ENCODE measurements at places on chromosomes 4 and X.
A peak's percentile ranks its signal among the peaks of the same experiment; 100 is the strongest.

GRCh38 chrX:152817078-152817764 is 13.3 kb downstream of the CETN2 start:
- no peak for DNase-seq

DNA sequence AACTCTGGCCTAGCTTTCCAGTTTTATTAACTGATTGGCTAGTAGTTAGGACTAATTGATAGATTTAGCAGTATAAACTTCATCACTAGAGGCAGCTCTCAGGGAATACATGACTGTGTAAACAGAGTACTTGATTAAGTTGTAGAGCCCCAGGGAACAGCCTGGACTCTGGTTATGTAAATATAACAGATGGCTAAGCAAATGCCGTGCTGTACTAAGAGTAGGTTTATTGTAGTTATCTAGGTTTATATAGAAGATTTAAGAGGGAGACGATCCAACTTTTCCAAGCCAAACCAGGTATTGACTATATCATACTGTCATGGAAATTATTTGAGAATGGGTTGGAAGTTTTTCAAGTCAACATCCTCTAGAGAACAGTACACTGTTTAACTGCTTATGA is 463.4 kb upstream of the GRID2 start:
- DNase-seq: no peak

- DNase-seq: peak; percentile 48
Measured at GRCh38 chr4:39637586-39638353, 895 bp downstream of the SMIM14 start.

DNA sequence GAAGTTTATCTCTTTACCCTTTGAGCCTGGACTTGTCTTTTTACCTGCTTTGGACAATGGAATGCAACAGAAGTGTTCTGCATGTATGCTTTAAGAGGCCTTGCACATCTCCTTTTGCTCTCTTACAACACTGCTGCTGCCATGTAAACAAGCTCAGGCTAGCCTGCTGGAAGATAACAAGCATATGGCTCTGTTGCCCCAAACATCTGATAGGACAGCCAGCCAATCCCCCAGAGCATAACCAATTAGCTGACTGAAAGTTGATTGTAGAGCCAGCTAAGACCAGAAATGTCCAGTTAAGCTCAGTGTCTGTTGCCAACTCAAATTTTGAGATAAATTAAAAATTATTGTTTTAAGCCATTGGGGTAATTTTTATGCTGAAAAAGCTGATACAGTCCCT is 510.6 kb upstream of the CNKSR2 start:
- DNase-seq: no peak

DNA sequence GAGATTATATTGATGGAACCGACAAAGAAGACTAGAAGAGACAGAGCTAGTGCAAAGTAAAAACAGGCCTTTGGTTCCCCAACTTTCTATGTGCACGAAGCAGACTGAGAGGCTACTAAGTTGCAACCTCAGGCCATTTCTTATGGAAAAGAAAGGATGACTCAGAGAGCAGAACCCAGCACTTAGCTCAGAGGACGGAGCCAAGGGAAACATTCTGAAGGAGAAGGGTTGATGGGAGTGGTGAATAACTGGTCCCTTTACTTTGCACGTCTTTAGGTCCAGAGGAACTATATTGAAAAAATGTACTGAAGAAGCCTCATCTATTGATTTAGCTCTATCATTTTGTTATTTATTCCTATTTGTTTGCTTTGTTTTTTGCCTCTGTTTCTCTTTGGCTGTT is 182.1 kb downstream of the CPE start:
- DNase-seq: no peak

- DNase-seq: no peak
Measured at GRCh38 chr4:152655272-152656129, 24.3 kb downstream of the TMEM154 start.

GRCh38 chr4:52752936-52753335 is 1.7 kb upstream of the ERVMER34-1 start:
- DNase-seq: no peak

- peak; percentile 8 for DNase-seq
Measured at GRCh38 chr4:66182636-66183035, 512.3 kb upstream of the EPHA5 start.

- DNase-seq: no peak
Measured at GRCh38 chrX:153494061-153494460, 719 bp upstream of the BGN start.

GRCh38 chr4:6626066-6626465 is 14.4 kb upstream of the MRFAP1 start:
- no peak for DNase-seq

DNA sequence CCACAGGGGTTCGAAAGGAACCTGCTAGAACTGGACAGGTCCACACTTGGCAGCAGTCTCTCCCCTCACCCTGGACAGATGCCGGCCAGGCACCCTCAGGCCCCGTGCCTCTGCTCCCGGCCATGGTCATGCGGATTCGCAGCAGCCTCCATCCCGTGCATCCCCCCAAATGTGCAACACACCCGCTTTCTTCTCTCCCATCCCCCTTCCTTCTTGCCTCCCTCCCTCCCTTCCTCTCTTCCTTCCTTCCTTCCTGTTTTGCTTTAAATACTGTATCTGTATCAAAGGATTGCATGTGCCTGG is 35.0 kb upstream of the HMX1 start:
- no peak for DNase-seq

DNA sequence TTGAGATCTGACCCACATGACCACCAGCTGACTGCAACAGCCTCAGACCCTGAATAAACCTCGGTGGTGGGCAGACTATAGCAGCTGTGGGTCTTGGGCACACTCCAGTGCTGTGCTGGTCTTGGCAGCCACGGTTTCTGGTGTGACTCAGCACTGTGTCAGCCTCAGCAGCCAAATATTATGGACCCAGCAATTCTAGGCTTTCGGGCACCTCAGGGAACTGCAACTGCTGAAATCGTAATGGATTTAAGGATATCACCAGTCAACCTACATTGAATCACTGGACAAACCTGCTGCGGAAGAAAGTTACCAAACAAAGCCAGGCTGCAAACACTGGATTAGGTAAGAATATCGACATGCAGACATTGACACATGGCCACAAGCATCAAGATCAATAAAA is 10.5 kb upstream of the UBE2NL start:
- no peak for DNase-seq

DNA sequence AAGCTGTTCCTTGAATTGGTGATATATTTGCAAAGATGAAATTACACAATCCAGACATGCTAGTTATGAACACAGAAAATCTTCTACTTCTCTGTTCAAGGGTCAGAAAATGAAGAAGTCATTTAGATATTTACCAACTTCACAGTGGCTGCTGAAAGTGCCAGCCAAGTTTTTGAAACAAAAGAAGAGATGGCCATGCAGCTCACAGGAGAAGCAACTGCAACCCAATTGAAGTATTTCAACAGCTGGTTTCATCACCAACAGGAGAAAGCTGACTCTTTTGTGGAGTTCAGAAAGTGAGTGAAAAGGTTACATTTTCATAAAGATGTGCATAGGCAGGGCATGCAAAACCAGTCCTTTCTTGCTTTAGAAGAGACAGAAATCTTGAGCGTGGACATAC is 70.1 kb upstream of the LSM6 start:
- no peak for DNase-seq

DNA sequence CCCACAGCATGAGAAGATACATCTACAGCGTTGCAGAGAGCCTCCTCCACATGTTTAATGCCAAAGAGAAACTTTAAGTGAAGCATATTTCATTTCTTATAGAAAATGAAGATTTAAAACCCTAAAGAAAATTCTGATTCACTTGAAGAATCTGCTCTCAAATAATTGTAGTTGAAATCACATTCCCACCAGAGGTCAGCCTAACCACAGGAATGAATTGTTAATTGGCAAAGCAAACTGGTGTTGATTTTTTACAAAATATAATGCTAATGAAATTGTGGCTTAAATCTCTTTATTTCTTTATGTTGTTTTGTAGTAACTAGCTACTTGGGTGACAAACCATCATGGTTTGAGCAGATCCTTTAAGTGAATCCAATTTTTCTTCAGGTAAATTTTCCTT is 31.1 kb upstream of the WDR17 start:
- peak; percentile 12 for DNase-seq

GRCh38 chr4:76947369-76947768 is 2.2 kb upstream of the SEPTIN11 start:
- DNase-seq: no peak

Data from amniotic stem cell (primary cell).